ENCODE measurements at places on chromosomes 3 and 15. TPM values are rescaled to one million over a fixed set of nuclear protein-coding genes. Genes with fewer than 3 reads are reported as not detected.

DNA sequence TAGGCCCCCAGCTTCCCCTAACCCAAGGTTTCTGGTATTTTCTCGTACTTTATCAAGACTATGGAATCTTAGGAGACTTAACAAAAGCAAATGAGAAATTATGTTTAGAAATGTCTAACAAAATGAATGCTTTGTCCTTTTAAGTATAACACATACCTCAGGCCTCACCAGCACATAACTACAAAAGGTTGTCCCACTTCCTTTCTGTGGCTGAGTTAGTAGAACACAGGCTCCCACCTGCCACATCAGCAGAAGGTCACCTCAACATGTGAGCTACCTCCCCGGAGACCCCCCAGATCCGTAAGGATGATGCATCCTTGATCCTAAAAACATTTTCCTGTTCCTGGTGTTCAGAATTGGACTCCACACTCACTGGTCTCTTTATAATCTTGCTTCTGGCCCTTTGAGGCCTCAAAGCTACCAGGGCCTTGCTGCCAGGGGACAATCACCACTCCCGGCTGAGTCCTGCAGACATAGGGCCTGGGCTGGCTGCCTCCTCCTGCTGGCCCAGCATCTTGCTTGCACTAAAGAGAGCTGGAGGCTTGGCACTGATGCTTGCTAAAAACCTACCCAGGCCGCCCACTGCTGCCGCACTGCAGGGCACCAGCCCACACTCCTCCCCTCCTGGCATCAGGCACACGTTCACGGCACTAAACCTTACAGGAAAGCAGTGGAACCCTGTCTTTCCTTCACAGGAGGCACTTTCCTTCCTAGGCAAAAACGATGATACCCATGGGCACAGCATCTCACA, 2.9 kb downstream of the CCRL2 start:
- peaks cover 41% of the 10 kb centered on the region for H3K4me1 ChIP-seq
- no peaks in the 10 kb centered on the region for H3K36me3 ChIP-seq
- H3K4me3 ChIP-seq, result peak overlapping the region; percentile 36
- no peak overlapping the region for H3K27ac ChIP-seq
- peaks cover 8% of the 10 kb centered on the region for H3K27me3 ChIP-seq

DNA sequence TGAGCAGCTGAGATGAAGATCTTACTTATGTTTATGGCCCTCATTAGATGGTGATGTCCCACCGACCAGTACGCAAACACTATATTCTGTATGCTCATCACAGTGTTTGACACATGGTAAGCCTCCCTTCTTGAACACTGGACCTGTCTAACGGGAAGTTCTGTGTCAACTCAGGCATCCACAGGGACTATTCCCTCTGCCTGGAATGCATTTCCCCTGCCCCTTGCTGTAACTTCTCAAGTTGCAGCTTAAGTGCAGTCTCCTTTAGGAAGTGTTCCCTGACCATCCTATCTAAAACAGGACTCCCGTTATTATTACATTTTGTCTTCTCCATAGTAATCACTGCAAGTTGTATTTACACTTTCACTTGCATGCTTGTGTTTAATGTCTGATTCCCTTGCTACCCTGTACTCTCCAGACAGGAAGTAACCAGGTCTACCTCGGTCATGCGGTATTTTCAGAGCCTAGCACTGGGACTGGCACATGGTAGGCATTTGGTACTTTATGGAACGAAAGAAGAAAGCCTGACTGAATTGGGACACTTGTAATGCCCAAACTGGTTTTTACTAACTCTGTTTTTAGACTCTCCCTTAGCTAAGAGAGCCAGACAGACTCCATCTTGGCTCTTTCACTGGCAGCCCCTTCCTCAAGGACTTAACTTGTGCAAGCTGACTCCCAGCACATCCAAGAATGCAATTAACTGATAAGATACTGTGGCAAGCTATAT, 8.7 kb downstream of the DET1 start:
- H3K4me3 ChIP-seq, result no peak overlapping the region
- no peak overlapping the region for H3K27ac ChIP-seq
- H3K27me3 ChIP-seq, result no peaks in the 10 kb centered on the region
- peaks cover 14% of the 10 kb centered on the region for H3K36me3 ChIP-seq

DNA sequence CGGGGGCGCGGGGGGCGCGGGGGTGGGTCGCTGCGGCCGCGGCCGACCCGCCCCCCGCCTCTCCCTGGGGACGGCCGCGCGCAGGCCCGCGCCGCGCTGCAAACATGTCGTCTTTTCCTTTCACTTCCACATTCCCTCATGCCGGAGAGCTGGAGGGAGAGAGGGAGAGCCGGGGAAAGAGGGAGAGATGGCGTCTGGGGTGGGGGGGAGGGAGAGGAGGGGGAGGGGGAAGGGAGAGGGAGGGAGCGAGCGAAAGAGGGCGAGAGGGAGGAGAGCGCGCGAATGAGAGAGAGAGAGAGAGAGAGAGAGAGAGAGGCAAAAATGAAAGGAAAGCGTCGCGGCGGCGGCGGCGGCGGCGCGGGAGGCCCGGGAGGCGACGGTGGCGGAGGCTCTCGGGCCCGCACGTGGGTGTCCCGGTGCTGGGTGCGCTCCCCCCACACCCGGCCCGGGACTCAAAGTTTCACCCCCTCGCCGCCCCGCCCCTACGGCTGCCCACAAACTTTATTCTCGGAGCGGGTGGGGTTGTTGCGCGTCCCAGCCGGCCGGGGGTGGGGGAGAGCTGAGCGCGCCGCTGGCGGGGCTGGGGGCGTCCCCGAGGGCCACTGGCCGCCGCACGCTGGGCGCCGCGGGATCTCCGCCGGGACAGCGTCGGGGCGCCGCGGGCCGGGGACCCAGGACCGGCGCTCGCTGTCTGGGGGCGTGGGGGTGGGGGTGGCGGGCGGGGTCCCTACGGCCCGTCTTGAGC, 731 bp downstream of the ZNF710 start:
- DNase-seq, result peak; percentile 80
- H3K27me3 ChIP-seq, result no peaks in the 10 kb centered on the region
- peak overlapping the region; percentile 88 for H3K27ac ChIP-seq
- H3K4me1 ChIP-seq, result peaks cover 63% of the 10 kb centered on the region
- H3K4me3 ChIP-seq, result peak overlapping the region; percentile 90
- H3K36me3 ChIP-seq, result peaks cover 9% of the 10 kb centered on the region

DNA sequence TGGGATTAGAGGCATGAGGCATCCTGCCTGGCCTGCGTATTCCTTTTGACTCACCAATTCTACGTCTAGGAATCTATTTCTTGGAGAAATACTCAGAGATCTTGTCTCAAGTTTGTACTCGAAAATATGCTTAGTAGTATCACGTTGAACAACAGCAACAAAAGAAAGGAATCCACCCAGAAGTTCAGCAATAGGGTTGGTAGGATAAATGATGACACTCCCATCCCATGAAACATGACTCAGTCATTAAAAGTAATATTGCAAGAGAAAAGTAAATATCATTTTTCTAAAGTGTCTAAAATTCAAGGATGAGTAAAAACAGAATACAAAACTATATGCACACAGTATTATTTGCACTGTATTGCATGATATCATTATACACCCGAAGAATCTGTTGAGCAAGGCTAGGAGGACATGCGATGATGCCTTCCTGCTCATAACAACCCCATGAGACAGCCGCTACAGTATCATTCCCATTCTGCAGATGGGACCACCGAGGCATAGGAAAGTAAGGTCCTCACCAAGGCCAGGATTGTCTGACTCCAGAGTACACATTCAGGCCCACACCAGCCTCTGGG, 61.5 kb downstream of the SLC6A1 start:
- no peak for DNase-seq
- H3K27ac ChIP-seq, result no peak overlapping the region
- H3K4me3 ChIP-seq, result no peak overlapping the region
- H3K36me3 ChIP-seq, result no peaks in the 10 kb centered on the region
- no peaks in the 10 kb centered on the region for H3K4me1 ChIP-seq

GRCh38 chr3:125236331-125236903, 23.9 kb upstream of the SLC12A8 start:
- H3K27ac ChIP-seq, result no peak overlapping the region
- H3K27me3 ChIP-seq, result no peaks in the 10 kb centered on the region
- H3K4me3 ChIP-seq, result no peak overlapping the region

The PIGBOS1 gene
- total RNA-seq, result 14.5 TPM

The PLSCR5 gene
- not detected for total RNA-seq

The GADL1 gene
- total RNA-seq, result not detected
